Retinal pigment epithelial cell (primary cell): ENCODE measurements at places on chromosomes 2 and 18.

DNA sequence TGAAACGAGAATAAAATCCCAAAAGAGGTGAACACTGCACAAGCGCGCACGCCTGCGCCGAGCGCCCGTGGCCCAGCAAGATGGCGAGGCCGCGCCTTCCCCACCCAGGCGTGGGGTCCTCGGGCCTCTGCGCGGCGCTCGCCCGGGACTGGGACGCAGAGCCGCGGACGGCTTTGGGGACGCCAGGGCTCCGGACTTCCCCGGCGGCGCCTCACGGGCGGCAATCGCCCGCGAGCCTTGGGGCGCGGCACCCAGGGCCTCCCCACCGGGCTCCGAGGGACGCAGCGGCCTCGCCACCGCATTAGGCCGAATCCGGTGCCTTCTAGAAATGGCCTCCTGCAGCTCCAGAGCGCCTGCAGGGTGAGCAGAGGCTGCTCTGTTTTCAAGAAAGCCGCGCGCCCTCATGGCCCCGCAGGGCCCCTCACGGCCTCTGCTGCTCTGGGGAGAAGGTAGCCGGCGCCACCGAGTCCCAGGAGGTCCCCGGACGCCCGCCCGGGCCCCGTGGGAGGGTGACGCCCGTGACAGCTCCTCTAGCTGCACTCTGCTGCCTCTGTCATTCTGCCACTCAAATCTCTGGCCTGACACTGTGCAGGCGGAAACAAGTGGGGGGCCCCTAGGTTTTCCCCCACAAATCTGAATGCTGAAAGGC lies 35.9 kb upstream of the POMC start:
- no peak for DNase-seq

GRCh38 chr2:16638946-16639345 lies 26.7 kb downstream of the CYRIA start:
- DNase-seq: no peak

DNA sequence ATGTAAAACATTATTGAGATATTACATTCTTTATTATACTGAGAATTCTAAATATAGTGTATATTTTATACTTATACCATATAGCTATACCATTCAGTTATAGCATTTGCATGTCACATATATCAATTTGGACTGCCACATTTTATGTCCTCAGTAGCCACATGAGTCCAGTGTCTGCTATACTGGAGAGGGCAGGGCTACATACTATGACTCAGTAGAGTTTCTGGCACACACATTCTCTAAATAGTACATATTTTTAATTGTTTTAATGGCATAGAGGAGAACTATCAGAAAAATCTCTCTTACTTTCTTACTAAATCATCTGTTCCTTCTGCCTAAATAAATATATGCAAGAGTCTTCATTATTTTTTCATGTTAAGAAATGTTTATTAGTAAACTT lies 55.4 kb upstream of the COL5A2 start:
- DNase-seq: no peak

DNA sequence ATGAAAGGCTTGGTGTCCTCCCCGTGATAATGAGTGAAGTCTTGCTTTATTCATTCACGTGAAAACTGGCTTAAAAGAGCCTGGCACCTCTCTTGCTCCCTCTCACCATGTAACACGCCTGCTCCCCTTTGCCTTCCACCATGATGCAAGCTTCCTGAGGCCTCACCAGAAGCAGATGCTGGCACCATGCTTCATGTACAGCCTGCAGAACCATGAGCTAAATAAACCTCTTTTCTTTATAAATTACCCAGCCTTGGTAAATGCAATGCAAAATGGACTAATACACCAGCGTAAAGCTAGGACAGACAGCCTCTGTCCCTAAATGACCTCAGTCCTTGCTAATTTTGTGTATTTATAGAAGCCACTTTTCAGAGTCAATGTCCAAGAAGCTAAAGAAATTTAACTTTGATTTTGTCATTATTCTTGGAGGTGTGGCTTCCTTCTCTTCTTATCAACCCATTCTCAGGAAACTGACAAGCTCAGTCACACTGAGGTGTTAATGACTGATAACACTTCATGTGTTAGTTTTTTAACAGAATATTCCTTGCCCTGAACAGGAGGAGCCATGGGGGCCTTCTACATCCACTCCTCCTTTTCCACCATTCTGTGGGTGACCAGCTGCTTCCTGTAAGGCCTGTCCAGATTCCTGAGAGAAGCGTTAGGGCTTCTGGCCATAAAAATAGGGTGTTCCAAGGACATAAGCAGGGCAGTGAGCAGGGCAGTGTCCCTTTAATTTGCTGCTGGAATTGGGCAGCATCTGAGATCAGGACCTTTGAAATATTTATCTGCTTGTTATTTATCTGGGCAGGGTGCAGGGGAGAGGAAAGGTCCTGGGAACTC lies 38.0 kb upstream of the EPAS1 start:
- no peak for DNase-seq

- DNase-seq: no peak
Observed at GRCh38 chr2:172724724-172725123, 10.9 kb upstream of the RAPGEF4 start.

DNA sequence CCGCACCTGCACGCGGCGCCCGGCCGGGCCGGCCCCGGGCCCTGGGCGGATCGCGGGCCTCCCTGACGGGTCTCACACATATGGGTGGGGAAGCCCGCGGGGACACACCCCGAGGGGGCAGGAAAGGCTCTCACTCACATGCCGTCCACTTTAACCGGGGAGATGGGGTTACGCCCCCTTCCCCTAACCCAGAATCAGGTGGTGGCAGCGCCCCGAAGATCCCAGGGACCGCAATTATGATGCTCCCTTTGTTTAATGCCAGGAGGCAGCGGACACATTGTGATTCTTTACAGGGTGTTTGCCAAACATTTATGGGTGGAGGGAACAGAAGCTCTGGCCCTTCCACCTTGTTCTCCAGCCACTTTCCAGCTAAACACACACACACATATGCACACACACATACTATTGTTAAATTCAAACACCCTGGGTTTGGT lies 424 bp upstream of the ANKRD44 start:
- DNase-seq: no peak

DNA sequence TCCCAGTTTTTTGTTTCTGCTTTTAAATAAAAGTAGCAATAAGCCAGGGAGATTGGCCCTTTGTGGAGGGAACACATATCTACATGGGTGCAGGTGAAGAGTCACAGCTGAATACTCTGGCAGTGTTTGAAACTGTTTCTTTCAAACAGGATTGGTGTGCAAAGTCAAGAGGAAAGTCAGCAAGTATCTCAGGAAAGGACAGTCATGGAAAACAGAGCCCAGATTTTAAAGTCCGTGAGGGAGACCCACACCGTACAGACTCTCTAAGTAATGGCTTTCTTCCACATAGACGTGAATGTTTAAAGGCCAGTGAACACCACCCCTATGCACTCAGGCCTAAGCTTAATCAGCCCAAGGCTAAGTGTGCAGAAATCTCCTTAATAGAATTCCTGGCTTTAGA lies 95.3 kb downstream of the GFPT1 start:
- no peak for DNase-seq

GRCh38 chr2:60219536-60219935 lies 333.9 kb downstream of the BCL11A start:
- DNase-seq: no peak

DNA sequence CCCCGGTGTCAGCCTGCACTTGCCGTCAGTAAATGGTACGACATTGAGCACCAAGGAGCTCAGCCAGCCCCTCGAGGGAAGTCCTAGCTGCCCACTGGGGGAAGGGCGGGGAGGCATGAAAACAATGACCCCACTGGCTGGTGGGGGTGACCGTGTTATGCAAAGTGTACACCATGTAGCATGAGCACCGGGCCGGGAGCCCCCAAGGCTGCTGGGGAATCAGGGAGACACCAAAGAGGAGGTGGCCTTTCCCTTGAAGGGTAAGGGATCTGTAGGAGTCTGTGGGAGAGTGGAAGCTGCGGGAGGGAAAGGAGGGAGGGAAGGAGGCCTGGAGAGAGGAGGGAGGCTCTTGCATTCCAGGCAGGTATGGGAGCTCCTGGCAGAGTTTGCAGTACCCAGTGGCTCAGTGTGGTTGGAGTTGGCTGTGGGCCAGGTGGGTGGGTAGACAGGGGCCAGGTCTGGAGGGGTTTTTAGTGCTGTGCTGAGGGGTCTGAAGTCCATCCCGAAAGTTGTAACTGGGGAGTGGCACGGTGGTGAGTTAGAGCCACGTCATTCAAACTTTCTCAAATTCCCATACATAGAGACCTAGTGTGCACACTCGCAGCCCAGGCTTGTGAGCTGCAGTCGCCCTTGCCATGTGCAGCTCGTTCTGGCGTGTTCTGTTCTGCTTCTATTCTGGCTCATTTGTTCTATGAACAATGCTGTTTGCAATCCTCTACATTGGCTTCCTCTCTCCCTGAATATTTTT lies 22.4 kb downstream of the RRM2 start:
- no peak for DNase-seq

GRCh38 chr2:156947261-156947660 lies 310.2 kb upstream of the GALNT5 start:
- DNase-seq: no peak

DNA sequence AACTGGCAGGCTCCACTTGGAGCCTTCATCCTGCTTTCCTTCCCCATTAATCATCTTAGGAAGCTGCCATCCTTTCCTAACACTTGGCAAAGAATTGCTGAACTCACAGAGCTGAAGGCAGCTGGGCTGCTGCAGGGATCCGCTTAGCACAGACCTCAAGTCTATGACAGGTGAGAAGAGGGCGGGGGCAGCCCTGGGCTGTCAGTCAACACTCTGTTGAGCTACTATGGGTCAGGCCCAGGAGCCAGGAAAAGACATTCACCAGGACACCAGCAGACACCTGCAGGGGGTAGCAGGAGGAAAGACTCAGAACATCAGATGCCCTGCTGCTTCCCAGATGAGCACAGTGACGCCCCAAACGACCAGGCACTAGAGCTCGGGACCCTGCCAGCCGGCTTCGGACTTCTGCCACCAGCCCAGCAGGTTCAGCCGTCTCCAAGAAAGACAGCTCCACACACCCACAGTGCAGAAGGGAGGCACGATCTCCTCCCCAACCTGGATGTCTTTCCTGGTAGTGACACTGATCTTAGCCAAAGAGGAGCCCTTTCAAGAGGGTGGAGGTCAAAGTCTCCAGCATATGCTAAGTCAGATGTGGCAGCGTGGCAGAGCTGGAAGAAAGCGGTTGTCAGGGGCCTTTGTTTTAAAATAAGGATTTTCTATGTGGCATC lies 55.2 kb downstream of the SNORC start:
- DNase-seq: no peak

DNA sequence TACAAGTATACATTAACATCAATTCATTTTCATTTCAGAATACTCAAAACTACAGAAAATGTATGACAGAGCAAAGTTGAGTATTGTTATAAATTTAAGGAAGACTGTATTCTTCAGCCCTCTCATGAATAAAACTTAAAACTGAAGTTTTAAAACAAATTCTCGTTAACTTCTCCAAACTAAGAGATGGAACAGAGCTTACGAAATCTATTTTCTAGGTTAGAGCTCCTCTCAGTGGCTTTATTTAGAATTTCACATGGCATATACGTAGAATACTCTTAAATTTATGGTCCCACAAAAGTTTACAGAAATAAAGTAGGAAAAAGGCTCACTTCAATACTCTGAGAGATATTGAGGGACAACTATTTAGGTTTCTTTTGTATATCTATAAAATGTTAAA lies 612.1 kb downstream of the KCNJ3 start:
- DNase-seq: peak; percentile 12

DNA sequence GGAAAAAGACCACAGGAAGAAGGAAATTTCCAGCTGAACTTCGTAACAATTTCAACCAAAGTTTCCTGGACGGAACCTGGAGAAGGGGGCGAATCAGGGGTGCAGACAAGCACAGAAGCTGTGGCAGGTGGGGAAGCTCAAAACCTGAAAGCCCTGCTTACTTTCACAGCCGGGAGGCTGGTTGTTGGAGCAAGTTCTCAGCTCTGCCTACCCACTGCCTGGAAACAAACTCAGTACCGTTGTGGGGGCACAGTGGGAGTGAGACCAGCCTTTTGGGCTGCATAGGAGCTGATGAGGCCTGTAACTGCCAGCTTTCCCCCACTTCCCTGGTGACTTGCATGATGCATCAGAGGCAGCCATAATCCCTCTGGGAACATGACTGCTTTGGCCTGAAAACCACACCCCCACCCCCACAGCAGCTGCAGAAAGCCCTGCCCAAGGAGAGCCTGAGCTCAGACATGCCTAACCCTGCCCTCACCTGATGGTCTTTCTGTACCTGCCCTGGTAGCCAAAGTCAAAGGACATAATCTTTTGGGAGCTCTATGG lies 207.0 kb upstream of the VWC2L start:
- DNase-seq: peak; percentile 56

DNA sequence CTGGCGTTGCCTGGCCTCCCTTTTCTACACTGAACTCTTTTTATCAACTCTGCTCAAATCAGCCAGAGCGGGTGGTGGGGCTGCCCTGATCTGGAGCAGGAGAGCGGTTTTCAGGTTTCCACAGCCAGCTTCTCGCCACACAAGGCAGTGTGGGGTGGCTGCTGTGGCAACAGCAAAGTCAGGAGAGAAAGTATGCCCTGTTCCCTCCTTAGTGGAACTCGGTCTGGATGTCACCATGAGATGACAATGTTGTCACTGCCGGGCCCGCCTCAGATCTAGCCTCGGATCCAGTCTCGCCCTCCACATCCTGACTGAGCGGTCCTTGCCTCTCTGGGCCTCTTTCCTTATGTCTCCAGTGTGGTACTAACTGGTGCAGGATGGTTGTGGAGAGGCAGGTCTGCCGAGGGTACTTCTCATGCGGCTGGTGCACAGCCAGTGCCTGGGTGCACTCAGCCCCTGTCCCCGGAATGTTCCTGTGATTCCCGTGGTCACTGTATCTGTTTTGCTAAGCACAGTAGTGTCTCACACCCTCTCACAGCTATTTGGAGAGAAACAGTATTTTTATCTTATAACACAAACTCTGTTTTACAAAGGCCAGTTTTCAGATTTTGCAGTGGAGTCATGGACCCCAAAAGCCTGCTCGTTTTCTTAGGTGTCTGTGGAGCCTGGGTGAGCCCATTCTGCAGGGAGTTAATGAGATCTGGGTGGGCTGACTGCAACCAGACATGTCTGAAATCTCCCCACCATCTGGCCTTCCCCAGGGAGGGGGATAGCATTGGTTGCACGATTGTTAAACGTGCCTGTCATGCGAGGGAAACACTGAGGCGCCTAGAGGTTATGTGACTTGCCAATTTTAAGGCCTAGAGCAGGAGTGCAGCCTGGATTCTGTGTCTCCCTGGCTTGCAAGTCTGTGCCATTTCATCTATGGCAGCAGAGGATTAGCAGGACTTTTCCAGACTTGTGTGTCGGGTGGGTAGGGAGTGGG lies 261.1 kb upstream of the AGAP1 start:
- peak; percentile 2 for DNase-seq
